ENCODE measurements at places on chromosomes 6 and 20.

GRCh38 chr20:8196096-8196495 is 64.0 kb downstream of the PLCB1 start:
- no peak for DNase-seq

DNA sequence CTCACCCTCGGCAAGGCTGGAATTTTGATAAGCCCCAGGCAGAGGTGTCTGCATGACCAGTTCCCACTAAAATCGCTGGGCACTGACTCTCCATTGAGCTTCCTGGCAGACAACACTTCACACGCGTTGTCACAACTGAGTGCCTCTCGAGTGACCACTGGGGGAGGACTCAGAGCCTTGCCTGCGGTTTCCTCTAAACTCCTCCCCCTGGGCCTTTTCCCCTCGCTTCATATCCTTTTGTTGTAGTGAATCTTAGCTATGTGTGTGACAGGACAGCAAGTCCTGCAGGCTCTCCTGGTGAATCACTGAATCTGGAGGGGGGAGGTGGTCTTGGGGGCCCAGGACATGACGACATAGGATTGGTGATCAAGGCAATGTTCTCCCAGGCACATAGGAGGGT is 670.8 kb downstream of the PRKN start:
- DNase-seq = no peak

GRCh38 chr20:57236813-57237584 is 29.4 kb downstream of the BMP7 start:
- DNase-seq = no peak

DNA sequence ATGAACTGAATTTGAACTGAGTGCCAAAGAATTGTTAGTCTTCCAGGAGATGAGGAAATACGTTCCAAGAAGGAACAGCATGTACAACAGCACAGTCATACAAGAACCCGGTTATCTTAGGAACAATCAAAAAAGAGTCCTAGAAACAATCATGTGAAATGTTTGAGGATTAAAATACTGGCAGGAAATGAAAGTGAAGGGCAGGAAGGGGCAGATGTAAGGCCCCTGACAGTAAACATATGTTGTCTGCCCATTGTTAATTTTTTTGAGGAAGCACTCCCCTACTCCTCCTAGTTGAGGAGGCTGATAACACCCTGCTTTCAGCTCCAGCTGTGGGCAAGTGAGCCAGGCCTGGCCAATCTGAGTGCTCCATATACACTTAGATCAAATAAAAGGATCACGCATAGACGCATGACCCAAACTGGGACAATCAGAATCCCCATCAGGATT is 220.9 kb downstream of the HACE1 start:
- DNase-seq = no peak

- DNase-seq = no peak
Measured at GRCh38 chr6:21739838-21740237, 146.3 kb downstream of the SOX4 start.

GRCh38 chr6:88810089-88810488 is 153.3 kb downstream of the RNGTT start:
- no peak for DNase-seq

DNA sequence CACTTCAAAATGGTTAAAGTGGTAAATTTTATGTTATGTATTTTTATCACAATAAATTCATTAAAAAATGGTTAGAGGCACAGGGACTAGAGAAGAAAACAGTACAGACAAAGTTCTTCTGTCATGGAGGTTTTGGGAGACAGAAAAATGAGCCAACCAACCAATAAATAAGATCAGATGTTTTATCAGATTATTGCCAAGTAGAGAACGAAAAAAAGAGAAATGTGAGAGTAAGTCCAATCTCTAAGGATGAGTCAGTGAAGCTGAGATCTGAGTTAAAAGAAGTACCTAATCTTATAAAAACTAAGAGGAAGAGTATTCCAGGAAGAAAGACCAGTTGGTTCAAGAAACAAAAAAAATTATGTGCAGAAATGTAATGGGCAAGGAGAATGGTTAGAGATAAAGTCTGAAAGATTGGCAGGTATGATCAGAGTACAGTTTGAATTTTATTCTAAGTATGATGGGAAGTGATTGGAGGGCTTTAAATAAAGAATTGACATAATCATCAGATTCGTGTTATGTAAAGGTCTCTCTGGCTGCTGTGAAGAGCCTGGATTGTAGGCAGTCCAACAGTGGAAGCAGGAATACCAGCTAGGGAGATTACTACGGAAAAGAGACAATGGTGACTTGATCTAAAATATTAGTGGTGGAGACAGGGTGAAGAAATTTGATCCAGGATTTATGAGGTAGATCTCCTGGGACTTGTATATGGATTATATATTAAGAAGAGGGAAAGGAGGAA is 79.6 kb downstream of the RCAN2 start:
- DNase-seq = no peak

DNA sequence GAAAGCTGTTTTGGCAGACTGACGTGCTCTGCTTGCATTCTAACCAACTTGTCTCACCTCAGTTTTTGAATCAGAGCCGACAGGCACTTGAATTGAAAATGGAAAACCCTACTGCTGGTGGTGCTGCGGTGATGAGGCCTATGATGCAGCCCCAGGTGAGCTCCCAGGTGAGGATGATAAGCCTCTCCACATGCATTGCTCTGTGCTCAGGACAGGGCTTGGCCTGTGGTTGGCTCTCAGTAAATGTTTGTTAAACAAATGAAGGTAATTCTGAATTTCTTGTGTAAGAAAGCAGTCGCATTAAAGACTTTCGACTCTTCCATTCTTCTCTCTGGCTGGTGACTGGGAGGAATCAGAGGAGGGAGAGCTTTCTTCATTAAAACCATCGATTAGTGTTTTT is 136.3 kb downstream of the SULF2 start:
- no peak for DNase-seq

- no peak for DNase-seq
Measured at GRCh38 chr6:35585658-35586057, 73.0 kb upstream of the TULP1 start.

GRCh38 chr6:157164972-157165371 is 158.3 kb downstream of the TMEM242 start:
- no peak for DNase-seq

GRCh38 chr20:20368418-20369249 is 730 bp downstream of the INSM1 start:
- DNase-seq = no peak

DNA sequence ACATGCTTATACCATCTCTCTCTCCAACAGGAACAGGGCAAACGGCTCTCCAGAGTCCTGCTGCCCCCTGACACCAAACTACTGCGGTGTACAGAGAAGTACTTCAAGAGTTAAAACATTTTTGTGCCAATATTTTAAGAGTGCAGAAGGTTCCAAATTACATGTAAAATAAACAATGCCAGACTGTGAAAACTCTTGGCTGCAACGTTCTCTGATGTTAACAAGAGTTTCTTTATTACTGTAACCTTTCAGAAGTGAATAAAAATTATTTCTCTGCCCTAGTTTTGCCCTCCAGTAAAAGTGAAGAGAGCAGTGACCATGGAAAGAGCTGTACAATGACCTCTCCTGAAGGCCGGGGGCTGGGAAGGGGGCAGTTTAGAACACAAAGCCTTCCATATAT is 41.4 kb upstream of the FAM83C start:
- DNase-seq = no peak

DNA sequence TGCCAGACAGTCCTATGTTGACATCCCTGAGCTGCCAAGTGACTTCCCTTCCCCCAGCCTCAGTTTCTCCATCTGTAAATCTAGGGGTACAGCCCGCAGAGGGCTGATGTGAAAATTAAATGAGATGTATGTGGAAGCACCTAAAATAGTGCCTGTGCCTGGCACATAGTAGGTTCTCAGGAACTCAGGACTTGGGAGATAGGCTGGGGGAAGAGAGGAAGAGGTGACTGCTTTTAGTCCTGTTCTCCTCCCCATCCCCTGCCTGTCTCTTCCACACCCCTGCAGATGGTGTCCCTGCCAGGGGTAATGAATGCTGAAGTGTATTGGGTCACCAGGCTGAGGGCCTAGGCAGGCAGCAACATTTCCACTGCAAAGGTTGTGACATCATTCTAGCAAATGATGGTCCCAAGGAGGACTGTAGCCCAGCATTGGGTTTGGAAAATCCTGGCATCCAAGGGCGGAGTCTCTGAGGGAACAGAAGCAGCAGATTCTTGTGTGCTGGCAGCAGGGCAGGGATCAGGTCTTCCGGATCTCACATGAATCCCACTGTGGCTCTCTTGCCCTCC is 1.8 kb downstream of the SNPH start:
- no peak for DNase-seq

DNA sequence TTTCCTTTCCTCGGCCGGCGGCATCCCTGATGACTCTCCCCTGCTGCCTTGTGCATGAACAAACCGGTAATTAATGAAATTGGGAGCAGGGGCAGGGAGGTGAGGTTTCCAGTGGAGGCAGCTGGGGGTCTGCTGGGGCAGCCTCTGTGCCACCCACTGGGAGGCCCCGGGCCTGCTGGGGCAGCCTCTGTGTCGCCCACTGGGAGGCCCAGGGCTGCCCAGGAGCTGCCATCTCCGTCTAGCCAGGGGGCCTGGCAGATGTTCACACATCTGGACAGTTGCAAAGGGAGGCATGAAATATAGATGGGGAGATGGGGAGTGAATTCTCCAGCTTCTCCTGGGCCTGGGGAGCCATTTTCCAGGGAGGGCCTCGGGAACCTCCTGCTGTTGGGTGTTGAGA is 33.8 kb downstream of the TOX2 start:
- DNase-seq = no peak

GRCh38 chr20:2206957-2207769 is 88.6 kb upstream of the TGM3 start:
- peak; percentile 87 for DNase-seq

- DNase-seq = no peak
Measured at GRCh38 chr6:121055572-121056163, 278.6 kb downstream of the TBC1D32 start.

DNA sequence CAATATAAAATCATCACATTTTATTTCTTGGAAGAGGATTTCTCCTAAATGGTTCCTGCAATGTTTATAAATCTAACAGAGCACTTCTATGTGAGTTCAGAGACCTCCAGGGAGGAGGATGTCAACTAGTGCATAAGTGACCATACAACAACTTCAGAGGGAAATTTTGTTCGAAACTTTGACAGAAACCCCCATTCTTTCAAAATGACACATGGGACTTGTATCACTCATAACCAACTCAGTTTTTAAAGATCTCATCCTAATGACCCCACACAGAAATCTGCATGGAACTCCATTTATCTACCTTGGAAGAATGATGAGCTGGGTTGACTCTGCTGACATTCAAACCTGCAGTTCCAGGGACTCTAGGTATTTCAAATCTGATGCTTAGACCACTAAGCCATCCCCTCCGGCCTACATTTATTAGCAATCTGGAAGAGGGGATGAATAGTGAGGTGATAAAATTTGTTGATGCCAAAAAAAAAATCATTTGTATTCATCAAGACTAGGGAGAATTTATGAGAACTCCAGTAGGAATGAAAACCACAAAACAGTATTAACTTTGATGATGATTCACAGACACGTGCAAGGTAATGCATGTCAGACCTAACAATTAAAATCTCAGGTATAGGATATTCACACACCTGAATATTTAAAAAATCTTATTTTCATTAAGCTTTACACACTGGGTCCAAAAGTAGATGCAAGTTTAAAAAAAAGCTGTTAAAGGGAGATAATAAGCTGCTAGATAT is 153.0 kb downstream of the REV3L start:
- DNase-seq = no peak

DNA sequence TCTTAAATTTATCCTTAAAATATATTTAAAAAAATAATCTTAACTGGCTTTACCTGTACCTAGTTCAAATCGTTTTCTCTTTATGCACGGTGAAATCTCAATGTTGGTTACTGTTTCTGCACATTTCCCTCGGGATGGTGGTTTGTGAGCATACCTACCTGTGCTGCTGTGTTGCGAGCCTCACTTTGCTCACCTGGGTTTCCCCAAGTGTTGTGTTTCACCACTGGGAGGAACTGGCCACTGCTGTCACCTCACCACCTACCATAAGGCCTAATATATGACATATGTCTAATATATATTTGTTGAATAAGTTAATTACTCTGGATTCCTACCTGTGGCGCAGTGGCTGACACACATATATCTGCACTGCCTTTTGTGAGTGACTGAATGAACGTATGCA is 493.5 kb upstream of the FLRT3 start:
- DNase-seq = no peak

- DNase-seq = no peak
Measured at GRCh38 chr6:227812-228338, 64.4 kb upstream of the DUSP22 start.

- peak; percentile 86 for DNase-seq
Measured at GRCh38 chr20:63979557-63980316, at the start of gene SAMD10. TSS of gene SAMD10 (minus strand) at chr20:63979642. CDS start at chr20:63979467, 175 bp downstream.

DNA sequence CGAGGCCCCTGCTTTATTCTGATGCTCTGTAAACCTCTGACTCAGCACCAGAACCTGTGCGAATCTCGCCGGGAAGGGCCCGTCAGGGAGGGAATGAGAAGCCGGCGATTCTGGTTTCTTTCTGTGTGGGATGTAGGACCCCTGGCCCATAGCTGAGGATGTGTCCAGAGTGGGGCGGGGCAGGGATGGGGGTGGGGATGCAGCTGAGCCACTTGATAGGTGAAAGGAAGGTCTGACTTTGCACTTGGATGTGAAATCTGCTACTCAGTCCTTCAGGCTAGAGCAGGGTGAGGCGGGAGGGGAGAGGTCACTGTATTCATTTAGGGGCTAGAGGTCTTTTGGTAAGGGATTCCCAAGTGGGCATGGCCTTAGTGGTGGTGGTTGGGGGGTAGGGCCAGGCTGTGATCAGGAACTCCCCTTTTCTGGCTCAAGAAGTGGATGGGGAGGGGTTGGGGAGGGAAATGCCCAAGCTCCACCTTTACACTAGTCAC is 2.3 kb downstream of the TOX2 start:
- no peak for DNase-seq

DNA sequence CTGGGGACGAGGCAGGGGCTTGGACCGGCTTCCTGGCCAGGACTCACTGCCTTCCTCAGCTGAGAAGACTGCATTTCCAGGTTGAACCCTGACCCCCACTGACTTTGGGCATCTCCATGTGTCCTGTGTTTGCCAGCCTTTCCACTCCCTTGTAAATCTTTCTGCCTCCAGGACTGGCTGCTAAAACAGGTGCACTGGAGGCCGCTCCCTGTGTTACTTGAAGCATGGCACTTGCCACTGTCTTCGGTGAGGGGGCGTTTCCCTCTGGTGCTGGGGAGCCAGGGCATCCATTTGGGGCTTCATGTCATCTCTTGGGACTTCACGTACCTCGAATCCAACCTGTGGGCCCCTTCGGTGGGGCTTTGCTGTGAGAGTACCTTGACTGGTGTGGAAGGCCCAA is 6.7 kb upstream of the RBM38 start:
- DNase-seq = no peak

GRCh38 chr6:129475477-129476247 is 234.3 kb downstream of the ARHGAP18 start:
- DNase-seq = no peak

GRCh38 chr20:22446613-22447446 is 137.5 kb downstream of the FOXA2 start:
- DNase-seq = no peak

DNA sequence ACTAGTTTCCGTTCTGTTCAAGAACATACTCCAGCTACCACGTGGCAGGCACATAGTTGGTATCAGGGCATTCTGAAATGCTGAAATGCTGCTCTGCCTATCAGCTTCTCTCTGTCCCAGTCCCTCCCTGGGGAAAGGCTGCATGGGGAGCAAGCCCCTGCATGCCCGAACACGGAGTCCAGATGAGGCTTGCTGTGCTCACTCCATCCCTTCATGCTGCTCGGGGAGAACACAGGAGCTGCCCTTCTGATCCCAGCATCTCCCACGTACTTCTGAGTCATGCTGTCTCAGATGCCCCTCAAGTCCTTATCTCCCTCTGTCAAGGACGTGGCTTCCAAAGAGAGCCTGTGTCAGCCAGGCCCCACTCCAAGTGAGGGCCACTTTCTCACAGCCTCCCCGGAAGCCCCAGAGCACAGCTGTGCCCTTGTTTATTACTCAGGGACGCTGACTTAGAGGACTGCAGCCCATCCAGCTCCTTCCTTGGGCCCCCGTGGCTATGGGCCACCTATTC is 29.4 kb downstream of the THBS2 start:
- DNase-seq = no peak
